Suppressor macrophage (primary cell): ENCODE measurements at places on chromosomes 3 and 15.

- DNase-seq: no peak
Measured at GRCh38 chr3:185150561-185150960, 2.3 kb downstream of the C3orf70 start.

- no peak for DNase-seq
Measured at GRCh38 chr3:117989982-117990381, 1044.7 kb downstream of the IGSF11 start.

GRCh38 chr3:17372362-17373210 lies 369.8 kb downstream of the TBC1D5 start:
- no peak for DNase-seq

DNA sequence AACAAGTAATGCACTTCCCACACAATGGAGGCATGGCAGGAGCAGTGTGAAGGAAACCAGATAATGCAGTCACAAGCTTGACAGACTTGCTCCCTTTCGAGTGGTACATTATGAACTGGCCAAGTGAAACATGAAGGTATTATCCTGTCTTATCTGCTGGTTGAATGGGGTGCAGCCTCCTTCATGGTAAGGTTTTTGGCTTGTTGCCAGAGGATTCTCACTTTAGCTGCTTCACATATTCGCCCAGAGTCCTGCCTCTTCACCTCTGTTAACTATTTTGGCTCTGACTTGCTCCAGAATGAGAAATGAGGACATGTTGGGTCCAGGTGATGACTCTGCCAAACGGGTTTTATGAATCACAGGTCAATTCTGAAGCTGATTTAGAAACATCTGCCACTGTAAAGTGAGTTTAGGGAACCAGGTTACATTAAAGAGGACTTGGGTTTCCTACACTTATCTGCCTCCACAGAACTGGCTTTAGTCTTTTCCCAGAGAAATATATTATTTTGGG lies 19.5 kb upstream of the CCDC39 start:
- no peak for DNase-seq

DNA sequence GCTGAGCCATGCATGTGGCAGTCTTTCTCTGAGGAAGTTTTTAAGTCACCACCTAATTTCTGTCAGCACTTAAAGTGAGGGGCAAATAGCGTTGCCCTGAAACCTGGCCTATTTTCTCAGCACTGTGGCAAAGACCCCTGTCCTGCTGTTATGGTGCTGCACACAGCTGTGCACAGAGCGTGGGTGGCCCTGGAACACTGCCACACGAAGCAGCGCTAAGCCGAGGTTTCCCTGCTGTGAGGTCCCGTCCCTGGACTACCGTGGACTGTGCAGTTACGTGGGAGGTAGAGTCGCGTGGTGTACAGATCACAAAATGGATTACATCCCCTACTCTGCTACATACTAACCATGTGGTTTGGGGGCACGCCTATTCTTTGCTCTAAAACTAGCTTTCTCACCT lies 101.6 kb upstream of the NR2E3 start:
- DNase-seq: no peak

DNA sequence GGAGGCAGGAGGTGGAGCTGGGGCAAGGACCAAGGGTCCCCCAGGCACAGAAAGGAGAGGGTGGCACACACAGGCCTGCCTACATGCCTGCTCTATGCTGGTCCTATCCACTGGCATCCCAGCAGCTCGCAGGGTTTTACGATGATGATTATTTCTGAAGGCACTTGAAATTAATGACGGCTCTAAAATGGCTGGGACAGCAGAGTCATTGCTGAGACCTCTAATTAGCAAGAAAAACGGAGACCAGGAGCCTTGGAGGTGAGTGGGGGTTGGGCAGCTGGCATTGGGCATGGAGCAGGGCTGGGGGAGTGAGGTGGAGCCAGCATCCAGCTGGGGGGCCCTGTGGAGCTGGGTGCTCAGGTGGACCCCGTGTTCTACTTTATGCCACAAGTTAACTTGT lies 3.5 kb upstream of the LINGO1 start:
- DNase-seq: no peak

GRCh38 chr15:36888011-36888992 lies 212.0 kb downstream of the MEIS2 start:
- DNase-seq: no peak

DNA sequence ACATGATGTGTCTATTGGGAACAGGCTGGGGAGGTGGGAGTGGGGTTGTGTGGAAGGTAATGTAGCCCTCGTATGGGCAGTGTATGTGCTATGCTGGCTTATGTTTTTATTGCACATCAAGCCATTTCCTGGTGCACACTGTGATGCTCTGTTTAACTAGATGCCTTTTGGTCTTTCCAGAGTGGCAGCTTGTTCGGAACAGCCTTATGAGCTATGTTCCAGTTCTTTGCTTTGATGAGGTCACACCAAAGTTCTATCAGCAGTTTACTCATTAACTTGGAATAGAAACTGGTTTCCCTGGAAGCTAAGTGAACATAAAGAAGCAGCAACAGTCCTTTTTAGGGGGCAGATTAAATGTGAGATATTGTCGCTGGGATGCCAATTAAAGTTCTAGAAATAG lies 133.9 kb downstream of the DIPK2A start:
- no peak for DNase-seq

DNA sequence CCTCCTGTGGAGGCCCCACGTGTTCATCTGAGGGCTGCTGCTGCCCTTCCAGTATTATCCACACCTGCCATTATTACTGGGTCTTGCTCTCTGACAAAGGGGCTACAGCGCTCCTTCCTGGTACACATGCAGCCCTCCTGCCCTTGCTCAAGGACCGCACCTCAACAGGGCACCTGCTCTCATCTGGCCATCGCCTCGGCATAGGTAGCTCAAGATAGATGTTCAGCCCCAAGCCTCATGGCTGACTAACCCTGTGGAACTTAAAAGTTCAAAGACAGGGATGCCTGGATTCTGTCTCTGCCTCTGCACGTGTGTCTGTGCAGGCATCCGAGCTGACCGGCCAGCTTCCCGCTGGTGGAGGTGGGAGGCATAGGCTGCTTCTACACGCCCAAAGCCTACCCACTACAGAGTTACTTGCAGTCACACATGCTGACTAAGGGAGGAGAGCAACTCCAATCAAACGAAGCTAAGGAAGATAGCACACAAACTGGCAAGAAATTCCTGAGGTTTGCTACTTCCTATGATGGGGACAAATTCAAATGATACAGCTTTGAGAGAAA lies 152.5 kb upstream of the ATP10A start:
- DNase-seq: no peak

GRCh38 chr3:188037965-188038581 lies 115.9 kb upstream of the LPP start:
- no peak for DNase-seq

DNA sequence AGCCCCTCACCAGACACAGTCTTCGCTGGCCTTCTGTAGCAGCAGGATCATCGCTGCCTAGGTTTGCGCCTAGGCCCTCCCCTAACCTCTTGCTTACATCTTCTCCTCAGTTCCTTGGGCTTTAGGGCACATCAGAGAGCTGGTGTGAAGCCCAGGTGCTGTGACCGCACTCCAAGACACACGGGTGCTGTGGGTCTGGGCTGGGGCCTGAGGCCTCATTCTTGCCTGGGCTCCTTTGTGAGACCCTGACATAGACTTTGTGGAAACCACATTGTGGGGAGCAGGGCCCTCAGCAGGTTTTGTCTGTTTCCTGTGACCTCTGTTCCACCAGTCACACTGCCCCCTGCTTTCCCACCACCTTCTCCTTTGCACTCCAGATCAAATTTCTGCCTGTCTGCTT lies 8.0 kb downstream of the AMIGO3 start:
- no peak for DNase-seq

- peak; percentile 12 for DNase-seq
Measured at GRCh38 chr3:109563149-109563548, 225.8 kb upstream of the DPPA4 start.

GRCh38 chr3:184144505-184144904 lies 9.3 kb downstream of the EIF2B5 start:
- DNase-seq: no peak

DNA sequence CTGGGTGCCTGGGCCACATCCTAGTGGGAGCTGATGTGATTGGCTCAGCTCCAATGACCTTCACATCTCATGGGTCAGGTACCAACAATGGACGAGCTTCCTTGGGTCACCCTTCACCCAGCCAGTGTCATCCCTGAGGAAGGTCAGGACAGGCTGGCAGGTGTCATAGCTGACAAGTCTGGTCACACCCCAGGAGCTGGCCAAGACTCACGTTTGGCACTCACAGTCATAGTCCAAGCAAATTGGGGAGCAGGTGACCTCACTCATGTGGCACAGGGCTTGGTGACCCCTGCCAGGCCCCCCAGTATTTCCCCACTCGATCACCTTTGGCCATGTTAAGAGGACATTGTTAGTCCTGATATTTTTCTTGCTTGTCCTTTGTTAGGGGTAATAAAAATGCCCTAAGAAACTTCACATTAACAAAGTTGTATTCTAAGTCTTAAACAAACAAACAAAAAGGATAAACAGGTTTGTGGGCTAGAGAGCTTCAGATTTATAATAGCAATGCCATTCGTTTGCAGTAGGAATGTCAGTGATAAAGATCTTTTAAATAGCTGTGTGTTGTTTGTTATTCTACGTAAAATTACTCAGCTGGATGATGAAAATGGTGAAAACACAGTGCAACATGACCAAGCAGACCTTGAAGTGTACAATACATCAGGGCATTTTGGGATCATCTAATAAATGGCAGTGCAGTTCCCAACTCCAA lies 79.5 kb upstream of the POMGNT2 start:
- no peak for DNase-seq

DNA sequence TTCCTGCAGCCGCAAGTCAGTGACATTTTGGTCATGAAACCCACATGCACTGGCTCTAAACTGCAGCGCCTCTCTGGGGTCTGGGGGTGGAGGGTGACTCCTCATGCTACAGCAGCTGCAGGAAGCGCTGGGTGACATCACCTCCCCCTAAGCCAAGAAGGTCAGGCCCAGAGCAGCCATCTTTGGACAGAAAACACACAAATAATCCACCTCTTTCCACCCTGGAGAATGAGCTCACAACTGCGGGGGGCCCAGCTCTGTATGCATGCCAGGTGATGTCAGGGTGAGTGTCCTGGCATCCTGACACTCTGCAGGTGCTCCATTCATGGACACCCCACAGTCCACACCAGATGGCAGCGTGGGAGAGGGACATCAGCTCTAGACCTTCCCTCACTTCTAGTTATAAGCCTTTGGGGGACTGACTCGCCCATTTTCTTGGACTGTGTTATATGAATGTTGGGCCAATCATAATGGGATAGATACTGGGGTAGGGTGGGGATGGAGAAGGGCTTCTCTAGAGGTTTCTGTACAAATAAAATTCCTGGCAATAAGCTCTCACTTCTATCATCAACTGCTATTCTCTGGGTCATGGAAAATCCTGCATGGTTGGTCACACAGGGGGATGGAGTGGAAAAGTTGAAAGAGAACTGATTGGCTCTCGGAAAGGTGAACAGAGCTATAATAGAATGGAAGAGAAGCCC lies 70.7 kb upstream of the THBS1 start:
- no peak for DNase-seq

GRCh38 chr3:69032737-69033136 lies 19.3 kb upstream of the EOGT start:
- DNase-seq: no peak

GRCh38 chr3:158773845-158774830 lies 27.7 kb upstream of the MFSD1 start:
- DNase-seq: no peak

GRCh38 chr3:171695426-171695825 lies 114.9 kb downstream of the PLD1 start:
- no peak for DNase-seq

- DNase-seq: no peak
Measured at GRCh38 chr3:98788651-98789050, 25.5 kb downstream of the ST3GAL6 start.

DNA sequence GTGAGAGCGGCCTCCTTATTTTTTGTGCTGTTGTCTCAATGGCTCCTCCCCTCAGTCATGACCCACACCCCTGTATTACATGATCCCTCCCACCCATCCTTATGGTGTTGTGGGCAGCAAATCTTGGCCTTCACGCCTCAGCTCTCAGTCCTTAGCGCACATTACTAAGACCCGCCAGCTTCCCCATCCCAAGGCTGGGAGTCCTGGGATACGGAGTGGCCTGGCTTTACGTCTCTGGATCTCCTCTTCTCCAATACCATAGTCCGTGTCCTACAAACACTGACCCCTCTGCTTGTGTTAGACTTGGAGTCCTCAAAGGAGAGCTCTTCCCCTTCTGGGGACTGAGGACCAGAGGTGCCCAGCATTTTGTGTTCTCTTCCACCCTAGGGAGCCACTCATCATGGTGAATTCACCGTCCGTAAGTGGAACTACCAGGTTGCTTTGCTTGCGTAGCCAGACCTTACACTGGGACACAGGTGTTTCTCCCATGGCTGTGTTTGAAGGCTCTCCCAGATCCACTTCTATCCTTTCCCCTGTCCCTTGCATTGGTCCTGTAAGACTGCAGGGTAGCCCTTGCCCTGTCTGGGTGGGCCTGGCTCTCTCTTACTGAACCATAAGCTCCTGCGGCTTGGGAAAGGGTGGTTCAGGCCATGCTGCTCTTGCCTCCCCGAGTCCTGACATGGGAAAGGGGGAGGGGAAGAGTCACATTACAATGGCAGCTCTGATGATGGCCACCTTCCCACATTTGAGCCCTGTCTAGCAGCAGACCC lies 13.6 kb downstream of the GRM2 start:
- DNase-seq: no peak

DNA sequence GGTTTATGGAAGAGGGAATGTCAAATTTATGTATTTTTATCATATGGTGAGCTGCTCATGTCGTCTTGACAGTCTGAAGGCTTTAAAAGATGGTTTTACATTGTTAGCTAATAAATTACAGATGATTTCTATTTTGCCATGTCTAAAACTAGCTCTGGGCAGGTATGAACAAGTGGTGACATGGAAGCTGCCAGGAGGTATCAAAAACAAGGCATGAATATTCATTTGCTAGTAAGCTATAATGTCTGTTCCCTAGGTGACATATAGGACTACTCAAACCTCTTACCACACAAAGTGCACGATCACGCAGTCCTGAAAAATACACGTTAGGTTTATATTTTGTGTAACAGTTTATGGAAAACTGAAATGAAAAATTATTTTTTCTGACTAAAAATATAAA lies 34.8 kb downstream of the ST3GAL6 start:
- no peak for DNase-seq

GRCh38 chr3:10015461-10015904 lies 10.8 kb upstream of the FANCD2 start:
- peak; percentile 95 for DNase-seq

DNA sequence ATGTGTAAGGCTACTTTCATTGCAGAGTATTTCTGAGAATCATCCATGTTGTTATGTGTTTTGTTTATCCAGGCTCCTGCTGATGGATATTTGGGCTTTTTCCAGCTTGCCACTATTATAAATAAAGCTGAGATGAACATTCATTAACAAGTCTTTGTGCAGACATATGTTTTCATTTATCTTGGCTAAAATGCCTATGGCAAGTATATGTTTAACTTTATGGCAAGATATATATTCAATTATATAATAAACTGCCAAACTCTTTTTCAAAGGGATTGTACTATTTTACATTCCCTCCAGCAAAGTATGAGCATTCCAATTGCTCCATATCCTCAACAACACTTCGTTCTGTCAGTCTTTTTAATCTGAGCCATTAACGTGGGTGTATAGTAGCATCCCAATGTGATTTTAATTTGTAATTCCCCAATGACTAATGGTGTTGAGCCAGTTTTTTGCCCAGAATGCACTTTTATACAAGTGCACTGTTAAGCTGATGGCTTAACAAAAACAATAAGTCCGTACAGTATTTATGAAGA lies 452.4 kb downstream of the SHQ1 start:
- DNase-seq: peak; percentile 13

GRCh38 chr3:62873761-62874710 lies 1.2 kb downstream of the CADPS start:
- no peak for DNase-seq

- DNase-seq: no peak
Measured at GRCh38 chr3:144265542-144266100, 294.0 kb downstream of the DIPK2A start.

- DNase-seq: peak; percentile 20
Measured at GRCh38 chr3:36864180-36865053, 80.4 kb downstream of the TRANK1 start.
